ENCODE measurements at places on chromosomes 3 and 15.

DNA sequence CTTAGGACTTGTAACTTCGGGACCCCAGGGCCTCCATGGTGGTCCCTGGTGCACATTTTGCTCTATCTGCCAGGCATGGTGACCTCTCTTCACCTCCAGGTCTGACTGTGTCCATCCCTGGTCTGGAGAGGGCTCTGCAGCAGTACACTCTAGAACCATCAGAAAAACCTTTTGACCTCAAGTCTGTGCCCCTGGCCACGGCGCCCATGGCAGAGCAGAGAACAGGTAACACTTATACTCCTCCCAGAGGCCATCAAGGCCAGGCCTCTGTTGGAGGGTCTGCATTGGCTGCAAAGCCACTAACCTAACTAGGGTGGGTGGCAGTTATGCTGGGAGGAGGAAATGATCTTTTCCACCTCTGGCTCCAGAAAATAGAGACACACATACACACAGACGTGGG is 10.3 kb upstream of the HMCES start:
- DNase-seq, result no peak

DNA sequence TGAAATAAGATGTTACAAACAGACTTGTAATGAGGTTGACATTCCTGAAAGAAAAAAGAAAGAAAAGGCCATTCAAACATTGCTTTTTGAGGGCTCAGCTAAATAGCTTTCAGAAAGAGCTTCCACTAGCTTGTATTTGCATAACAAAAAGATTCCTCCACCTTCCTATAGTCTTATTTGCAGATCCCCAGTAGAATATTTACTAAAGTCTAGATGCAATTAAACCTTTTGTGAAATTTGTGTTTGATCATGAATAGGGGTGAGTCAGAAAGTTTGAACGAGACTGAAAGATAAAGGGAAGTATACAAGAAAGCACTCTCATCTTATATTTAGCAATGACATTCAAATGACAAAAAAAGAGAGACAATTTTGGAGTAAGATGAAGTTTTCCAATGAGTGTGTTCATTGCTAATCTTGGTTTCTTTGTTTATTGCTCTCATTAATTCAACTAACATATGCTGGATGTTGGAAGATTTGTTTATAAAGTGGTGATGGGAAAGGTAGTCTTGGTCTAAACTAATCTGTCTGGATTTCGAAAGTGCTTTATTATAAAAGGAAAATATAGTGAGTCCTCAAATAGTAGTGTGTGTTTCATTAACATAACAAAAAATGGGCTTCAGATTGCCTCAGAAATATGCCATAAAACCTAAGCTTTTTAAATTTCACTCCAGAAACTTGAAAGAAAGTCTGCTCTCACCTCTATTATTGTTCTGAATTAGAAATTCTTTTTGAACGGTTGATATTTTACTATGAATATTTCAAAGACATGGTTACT is 9.1 kb upstream of the CADPS start:
- no peak for DNase-seq

DNA sequence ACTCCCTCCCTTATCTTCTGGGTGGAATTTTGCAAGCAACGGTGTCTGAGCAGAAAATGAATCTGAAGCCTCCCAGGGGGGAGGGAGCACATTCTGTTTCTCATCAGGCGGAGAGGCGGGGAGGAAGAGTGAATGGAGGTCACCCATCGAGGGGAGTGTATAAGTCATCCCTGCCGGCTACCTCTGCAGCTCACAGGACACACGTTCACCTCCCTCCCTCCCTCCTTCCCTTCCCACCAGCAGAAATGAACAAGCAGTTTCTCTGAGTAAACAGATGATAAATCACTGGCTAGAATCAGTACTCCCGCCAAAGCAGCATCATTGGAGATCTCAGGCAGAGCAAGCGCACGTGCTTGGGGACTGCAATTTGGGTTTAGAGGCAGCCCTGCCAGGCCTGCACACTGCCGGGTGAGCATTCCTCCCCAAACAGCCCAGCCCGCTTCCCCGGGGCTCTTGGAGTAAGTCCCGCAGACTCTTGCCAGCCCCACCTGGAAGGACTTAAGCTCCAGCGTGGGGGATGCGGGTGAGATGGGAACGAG is 38.3 kb downstream of the CPN2 start:
- no peak for DNase-seq

DNA sequence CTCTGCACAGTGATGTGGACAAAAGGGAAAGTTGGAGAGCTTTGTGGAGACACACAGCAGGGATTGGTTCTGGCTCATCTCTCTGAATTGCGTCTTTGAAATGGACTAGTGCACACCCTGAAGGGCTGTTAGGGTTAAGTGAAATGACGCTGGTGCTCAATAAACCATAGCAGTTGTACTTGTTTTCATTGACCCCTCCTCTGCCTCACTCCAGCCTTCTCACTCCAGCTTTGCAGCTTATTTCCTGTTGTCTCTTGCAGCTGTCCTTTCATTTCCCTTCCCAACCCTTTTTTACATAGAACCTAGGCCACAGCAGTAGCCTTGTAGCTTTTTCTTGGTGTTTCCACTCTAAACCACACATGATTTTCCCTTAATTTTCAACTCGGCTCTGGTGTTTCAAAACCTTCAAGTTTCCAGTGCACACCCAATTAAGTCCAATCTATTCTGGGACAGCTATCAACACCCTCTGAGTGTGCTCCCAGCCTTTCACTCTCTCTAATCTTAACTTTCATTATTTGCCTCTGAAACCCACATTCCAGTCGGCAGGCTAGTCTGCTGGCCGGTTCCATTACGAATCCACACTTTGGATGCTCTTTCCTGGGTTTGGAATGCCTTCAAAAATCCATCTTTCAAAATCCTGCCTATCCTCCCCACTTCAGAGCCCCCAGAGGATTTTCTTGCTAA is 6.4 kb downstream of the C3orf52 start:
- DNase-seq, result no peak
